ENCODE measurements at places on chromosomes 2 and 18. TPM values are rescaled to one million over a fixed set of nuclear protein-coding genes. Genes with fewer than 3 reads are reported as not detected.
A peak's percentile ranks its signal among the peaks of the same experiment; 100 is the strongest.

- no peak overlapping the region for H3K27ac ChIP-seq
- DNase-seq, result no peak
- H3K4me3 ChIP-seq, result no peak overlapping the region
- peaks cover 23% of the 10 kb centered on the region for H3K27me3 ChIP-seq
- peaks cover 17% of the 10 kb centered on the region for H3K4me1 ChIP-seq
Observed at GRCh38 chr2:111199840-111200239, 79.1 kb downstream of the BCL2L11 start.

The SLC5A7 gene
- total RNA-seq, result not detected

DNA sequence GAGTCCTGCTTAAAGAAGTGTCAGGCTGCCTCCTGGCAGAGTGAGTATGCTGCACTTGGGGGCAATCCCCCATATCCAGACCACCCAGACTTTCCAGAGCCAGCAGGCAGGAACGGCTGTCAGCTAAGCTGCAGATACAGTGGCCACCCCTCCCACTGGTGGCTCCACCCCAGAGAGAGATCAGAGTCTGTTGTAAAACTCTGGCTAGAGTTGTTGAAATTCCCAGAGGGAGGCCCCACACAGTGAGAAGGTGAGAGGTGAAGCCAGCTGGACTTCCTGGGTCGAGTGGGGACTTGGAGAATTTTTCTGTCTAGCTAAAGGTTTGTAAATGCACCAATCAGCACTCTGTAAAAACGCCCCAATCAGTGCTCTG, 533.8 kb upstream of the ACVR2A start:
- no peak for DNase-seq
- no peak overlapping the region for H3K27ac ChIP-seq
- H3K27me3 ChIP-seq, result no peaks in the 10 kb centered on the region
- no peak overlapping the region for H3K4me3 ChIP-seq
- no peaks in the 10 kb centered on the region for H3K4me1 ChIP-seq
- H3K36me3 ChIP-seq, result no peaks in the 10 kb centered on the region

DNA sequence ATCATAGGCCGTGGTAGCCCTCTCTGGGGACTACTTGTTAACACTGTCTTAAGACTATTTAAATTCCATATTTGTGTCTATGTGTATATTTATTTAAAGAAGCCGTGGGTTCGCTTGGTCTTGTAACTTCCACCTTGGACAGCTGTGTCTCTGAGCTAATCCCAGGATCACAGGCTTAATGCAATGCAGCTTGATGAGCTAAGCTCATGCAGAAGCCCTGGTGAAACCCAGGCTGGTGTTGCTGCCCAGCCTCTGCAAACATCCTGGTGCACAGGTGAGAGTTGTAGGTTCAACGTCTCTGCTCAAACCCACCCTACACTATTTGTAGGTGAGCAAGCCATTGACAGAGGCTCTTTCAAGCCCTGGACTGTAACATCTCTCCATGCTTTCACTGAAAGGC, 211.8 kb downstream of the FAM210A start:
- peaks cover 10% of the 10 kb centered on the region for H3K36me3 ChIP-seq
- H3K27ac ChIP-seq, result no peak overlapping the region
- peaks cover 35% of the 10 kb centered on the region for H3K4me1 ChIP-seq

- peak; percentile 55 for DNase-seq
- H3K4me3 ChIP-seq, result peak overlapping the region; percentile 64
- peaks cover 47% of the 10 kb centered on the region for H3K4me1 ChIP-seq
- H3K27ac ChIP-seq, result peak overlapping the region; percentile 84
Observed at GRCh38 chr2:86786001-86786536, 4.6 kb downstream of the CD8A start.

DNA sequence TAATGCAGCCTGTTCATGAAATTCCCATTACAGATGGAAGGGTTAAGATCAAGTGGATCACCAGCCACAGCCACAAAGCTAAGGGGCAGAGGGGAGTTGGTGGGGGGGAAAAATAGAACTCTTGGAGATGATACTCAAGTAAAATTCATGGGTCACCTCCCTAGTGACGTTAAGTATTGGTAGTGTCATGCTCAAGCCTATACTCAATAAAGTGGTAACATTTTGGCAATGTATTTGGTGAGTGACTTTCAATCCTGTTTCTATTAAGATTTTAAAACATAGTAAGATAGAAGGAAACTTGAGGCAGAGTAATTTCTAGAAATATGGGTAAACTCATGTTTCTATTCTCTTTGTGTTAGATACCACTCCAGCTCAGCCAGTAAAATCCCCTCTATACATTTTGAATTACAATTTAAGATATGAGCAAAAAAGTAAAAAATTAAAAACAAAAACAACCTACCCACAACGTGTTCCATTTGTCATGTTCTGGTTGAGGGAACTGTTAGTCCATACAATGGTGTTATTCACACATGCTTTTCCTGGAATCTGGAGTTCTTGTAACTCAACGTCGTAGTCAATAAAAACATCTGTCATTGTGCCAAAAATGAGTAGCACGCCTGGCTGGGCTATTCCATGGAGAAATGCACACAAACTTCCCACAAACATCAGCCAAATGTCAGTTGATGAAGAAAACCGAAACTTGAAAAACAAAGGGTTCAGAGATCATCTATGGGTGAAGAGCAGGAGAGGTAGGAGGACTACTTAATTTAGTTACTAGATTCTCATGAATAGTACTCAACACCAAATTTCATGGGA, 18.1 kb downstream of the ABCB11 start:
- peaks cover 27% of the 10 kb centered on the region for H3K27me3 ChIP-seq
- H3K4me1 ChIP-seq, result peaks cover 18% of the 10 kb centered on the region
- no peak overlapping the region for H3K4me3 ChIP-seq
- no peaks in the 10 kb centered on the region for H3K36me3 ChIP-seq
- peak overlapping the region; percentile 55 for H3K27ac ChIP-seq

GRCh38 chr2:144151851-144152250, 368.1 kb downstream of the ZEB2 start:
- no peaks in the 10 kb centered on the region for H3K27me3 ChIP-seq
- DNase-seq, result no peak
- peak overlapping the region; percentile 21 for H3K27ac ChIP-seq
- H3K36me3 ChIP-seq, result no peaks in the 10 kb centered on the region
- no peaks in the 10 kb centered on the region for H3K4me1 ChIP-seq

GRCh38 chr2:226690461-226691024, 109.1 kb downstream of the IRS1 start:
- H3K27ac ChIP-seq, result no peak overlapping the region
- H3K4me3 ChIP-seq, result no peak overlapping the region
- peaks cover 37% of the 10 kb centered on the region for H3K27me3 ChIP-seq
- DNase-seq, result no peak

The SLC4A3 gene
- total RNA-seq, result not detected

DNA sequence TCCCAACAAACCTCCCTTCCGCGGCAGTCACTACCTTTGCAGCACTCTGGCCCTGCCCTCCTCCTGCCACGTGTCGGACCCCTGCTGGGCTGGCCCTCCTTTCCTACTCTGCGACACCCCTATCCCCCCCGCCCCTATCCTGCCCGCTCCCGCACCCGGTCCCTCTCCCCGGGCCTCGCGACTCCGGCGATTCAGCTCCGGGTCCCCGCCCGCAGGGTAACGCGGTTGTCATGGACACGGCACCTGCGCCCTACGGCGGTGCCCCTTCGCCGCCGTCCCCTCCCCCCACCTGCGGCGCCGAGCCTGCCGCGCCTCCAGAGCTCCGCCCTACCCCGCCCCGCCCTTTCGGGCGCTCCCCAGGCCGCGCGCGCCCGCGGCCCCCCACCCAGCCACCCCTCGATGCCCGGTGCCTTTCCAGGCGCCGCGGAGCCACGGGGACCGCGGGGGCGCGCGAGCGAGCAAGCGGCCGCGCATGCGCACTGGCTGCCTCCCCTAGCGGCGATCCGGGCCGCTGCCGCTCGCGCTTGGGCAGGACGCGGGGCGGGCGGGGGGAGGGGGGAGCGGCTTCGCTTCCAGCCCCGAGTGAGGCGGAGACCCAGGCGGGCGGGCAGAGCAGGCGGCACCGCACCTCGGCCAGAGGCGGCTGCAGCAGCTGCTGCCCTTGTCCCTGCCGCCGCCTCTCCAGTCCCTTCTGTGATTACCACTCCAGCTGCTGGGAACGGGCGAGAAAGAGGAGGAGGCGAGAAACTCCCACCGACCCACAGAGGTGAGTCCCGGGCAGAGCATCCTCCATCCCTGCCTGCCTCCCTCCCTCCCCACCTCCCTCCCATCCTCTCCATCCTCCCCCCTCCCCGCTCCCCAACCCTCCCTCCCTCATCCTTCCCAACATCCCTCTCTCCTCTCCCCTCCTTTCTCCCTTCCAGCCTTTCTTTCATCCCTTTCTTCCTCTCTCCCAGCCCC, at the start of gene CTNNA2:
Gene CTNNA2, plus strand, starts transcription at position 610 of the 960 bp plus-strand sequence.
- DNase-seq, result peak; percentile 3
- H3K36me3 ChIP-seq, result peaks cover 8% of the 10 kb centered on the region
- H3K27me3 ChIP-seq, result peaks cover 16% of the 10 kb centered on the region
- peaks cover 3% of the 10 kb centered on the region for H3K4me1 ChIP-seq

The UBR3 gene
- 21.0 TPM for total RNA-seq

DNA sequence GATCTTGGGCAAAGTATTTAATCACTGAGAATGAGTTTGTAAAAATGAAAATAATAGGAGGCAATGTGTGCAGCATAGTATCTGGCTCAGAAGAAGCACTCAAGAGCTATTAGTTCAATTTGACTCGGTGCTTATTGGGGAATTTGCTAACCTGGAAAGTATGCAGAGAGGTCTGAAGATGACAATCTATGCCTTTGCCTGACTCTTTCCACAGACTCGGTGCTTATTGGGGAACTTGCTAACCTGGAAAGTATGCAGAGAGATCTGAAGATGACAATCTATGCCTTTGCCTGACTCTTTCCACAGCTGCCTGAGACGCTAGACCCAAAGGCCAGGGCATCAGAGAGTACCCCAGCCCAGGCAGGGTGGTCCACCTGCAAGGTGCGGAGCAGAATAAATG, 12.2 kb upstream of the SH3BP4 start:
- H3K4me3 ChIP-seq, result no peak overlapping the region
- H3K36me3 ChIP-seq, result no peaks in the 10 kb centered on the region
- peaks cover 22% of the 10 kb centered on the region for H3K27me3 ChIP-seq
- no peak overlapping the region for H3K27ac ChIP-seq
- no peak for DNase-seq

The CFC1 gene
- total RNA-seq, result not detected

DNA sequence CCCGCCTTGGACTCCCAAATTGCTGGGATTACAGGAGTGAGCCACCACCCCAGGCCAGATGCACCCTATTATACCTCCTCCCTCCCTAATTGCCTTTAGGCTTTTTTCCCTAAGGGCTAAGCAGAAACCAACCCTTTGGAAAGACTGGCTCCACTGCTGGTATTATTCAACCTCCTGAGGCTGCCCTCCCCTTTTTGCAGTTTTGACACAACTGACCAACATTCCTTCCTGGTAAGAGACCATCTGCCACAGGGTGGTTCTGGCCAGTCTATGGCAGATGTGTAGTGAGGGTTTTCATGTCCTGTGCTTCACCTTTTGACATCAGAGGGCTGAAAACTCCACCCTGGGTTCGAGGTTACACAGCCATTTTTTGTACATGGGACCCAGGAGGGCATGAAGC, 1785.3 kb upstream of the CELF4 start:
- no peak overlapping the region for H3K4me3 ChIP-seq
- no peaks in the 10 kb centered on the region for H3K36me3 ChIP-seq
- H3K27ac ChIP-seq, result no peak overlapping the region
- no peak for DNase-seq
- H3K4me1 ChIP-seq, result no peaks in the 10 kb centered on the region
- no peaks in the 10 kb centered on the region for H3K27me3 ChIP-seq

The CXCR2 gene
- 0.25 TPM for total RNA-seq

The CRYBA2 gene
- total RNA-seq, result not detected

DNA sequence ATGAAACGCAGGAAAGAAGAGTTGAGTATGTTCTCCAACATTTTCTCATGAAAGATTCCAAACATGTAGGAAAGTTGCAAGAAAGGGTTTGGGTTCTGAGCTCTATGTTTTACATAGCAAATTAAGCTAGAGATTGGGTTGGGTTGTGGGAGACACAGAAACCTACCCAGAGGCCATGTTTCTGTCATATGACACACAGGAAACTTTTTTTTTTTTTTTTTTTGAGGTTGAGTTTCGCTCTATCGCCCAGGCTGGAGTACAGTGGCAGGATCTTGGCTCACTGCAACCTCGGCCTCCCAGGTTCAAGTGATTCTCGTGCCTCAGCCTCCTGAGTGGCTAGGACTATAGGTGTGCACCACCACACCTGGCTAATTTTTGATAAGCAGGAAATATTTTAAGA, 57.6 kb downstream of the DOCK10 start:
- peaks cover 79% of the 10 kb centered on the region for H3K4me1 ChIP-seq
- DNase-seq, result peak; percentile 27
- peaks cover 12% of the 10 kb centered on the region for H3K36me3 ChIP-seq
- peak overlapping the region; percentile 77 for H3K4me3 ChIP-seq
- H3K27me3 ChIP-seq, result no peaks in the 10 kb centered on the region

The MRPL33 gene
- total RNA-seq, result 61.3 TPM

DNA sequence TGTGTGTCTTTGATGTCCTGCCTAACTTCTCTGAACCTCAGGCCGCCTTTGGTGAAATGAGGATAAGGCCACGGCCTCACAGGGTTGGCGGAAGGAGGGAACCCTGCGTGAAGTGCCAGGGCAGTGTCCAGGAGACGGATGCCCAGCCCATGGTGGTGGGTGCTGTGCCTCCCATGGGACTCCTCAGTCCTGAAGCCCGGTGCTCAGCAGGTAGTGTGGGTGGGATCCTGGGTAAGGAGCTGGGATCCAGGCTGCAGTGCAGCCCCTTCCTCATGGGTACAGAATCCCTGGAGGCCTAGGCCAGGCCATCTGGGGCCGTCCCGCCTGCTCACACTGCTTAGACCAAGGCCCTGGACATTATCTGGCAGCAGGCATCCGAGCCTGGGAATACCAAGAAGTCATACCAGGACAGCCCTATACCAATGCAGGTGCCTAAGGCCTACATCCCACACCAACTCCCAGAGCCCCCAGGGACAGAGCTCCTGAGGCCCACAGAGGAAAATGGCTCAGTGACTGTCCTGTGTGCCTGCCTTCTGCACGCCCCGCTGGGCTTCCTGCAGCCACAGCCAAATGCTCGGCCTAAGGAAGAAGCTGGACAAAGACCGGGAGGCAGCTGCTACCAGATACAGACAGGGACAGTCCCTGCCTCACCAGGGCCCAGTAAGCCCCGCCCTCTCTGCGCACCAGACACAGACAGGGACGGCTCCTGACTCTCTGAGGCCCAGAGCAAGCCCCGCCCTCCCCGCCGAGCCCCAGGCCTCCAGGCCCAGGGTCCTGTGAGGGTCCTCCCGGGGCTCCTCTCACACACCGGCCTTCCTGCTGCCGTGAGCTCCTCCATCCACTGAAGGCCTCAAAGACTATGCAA, 78.0 kb downstream of the NDUFA10 start:
- peaks cover 11% of the 10 kb centered on the region for H3K4me1 ChIP-seq
- H3K4me3 ChIP-seq, result no peak overlapping the region
- H3K27ac ChIP-seq, result no peak overlapping the region
- DNase-seq, result no peak
- H3K27me3 ChIP-seq, result no peaks in the 10 kb centered on the region
- peaks cover 2% of the 10 kb centered on the region for H3K36me3 ChIP-seq

The NCKAP5 gene
- total RNA-seq, result not detected

The IWS1 gene
- 39.0 TPM for total RNA-seq

- H3K4me1 ChIP-seq, result peaks cover 13% of the 10 kb centered on the region
- no peaks in the 10 kb centered on the region for H3K36me3 ChIP-seq
- peak; percentile 73 for DNase-seq
- peak within 1 kb of the TSS; percentile 13 for H3K27ac ChIP-seq
Observed at GRCh38 chr18:59697236-59697932, at the start of gene CCBE1. Gene CCBE1 (minus strand): TSS chr18:59697423.
